ENCODE measurements at places on chromosomes 7 and 10.

- peak; percentile 74 for DNase-seq
These were observed 97.2 kb downstream of the RALA start for GRCh38 chr7:39720586-39720985.

DNA sequence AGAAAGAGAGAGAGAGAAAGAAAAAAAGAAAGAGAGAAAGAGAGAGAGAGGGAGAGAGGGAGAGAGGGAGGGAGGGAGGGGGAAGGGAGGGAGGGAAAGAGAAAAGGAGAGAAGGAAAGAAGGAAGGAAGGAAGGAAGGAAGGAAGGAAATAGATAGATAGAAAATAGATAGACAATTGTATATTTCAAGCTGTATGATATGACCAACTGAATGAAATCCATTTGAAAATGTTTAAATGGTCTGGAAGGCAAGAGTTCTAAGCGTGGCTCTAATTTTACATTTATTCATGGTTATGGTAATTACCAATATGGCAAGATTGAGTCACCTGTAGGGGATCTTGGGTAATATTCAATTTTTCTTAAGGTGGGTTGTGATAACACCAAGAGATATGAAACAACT lies 24.4 kb upstream of the CTAGE4 start:
- DNase-seq: no peak

DNA sequence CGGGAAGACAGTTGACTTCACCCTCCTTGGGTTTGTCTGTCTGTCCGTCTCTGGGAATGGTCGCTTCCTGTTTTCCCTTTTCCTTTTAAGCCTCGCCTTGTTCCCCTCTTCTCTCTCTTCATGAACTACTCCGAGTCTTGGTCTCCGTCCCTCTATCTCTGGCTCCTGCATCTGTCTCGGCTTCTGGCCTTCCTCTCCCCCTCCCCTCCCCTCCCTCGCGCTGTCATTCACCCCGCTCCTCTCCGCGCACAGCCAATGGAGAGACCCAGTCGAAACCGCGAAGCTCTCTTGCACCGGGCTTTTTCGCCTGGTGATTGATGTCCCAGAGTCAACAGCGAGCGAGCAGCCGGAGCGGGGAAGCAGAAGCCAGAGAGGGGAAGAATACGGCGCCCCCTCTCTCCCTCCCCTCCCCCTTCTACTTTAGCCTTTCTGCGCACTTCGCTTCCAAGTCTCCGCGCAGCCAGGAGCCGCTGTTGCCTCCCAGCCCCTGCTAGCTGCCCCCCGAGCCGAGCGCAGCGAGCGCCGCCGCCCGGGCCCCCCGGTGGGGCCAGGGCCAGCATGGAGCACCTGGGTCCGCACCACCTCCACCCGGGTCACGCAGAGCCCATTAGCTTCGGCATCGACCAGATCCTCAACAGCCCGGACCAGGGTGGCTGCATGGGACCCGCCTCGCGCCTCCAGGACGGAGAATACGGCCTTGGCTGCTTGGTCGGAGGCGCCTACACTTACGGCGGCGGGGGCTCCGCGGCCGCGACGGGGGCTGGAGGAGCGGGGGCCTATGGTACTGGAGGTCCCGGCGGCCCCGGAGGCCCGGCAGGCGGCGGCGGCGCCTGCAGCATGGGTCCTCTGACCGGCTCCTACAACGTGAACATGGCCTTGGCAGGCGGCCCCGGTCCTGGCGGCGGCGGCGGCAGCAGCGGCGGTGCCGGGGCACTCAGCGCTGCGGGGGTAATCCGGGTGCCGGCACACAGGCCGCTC lies at the start of gene TLX1:
Gene TLX1 (plus strand): TSS at position 317 of the 978 bp plus-strand sequence. CDS start 242 bp downstream, at position 559.
- DNase-seq: peak; percentile 86

DNA sequence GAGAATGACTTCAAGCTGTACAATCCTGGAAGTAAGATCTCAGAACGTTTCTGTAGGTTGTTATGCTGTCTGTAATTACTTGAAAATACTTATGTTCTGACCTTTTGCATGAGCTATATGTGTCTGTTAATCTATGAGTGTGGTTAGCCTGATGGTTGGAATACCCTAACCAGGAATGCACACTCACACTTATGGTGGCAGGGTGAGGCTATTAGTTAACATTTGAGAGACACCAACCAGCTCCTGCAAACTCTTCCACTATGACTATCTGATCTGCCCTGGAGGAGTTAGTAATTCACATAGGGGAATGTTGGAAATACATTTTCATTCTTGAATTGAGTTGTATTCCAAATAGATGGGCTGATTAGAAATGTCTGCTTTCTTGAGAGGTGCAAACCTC lies 450.3 kb downstream of the INHBA start:
- DNase-seq: no peak

GRCh38 chr7:101932083-101932482 lies 114.7 kb downstream of the CUX1 start:
- DNase-seq: no peak

Measured in islet precursor cell (in vitro differentiated cells).